ENCODE measurements at places on chromosomes 2 and 18.

DNA sequence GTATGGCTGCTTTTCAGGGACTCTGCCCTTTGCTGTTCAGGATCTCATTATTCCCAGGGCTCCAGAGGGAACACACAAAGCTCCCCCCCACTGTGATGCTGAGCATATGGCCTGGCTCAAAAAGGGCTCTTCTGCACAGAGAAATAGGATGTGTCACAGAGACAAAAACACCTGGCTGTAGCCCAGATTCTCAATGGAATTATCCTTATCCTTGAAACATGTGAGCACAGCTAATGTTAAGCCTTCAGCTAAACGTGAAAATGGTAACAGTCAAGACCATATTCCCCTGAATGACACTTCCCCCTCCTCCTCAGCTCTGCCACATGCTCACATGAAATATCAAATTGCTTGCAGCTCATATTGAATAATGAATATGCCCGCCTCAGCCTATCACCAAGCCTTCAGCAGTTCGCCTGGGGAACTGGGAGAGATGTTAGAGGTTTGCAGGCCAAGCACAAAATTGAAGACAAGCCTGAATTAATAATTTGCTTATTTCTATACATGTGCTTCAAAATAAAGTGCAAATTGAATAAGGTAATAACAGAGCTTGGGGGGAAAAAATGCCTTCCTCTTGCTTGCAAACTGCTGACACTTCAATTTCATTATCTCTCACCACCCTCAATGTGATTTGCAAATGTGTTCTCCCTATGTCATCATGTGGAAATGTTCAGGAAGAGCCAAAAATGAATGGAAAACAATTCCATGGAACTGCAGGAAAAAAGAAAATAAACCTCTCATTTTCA, 181.0 kb upstream of the HNRNPA3 start:
- DNase-seq, result no peak

DNA sequence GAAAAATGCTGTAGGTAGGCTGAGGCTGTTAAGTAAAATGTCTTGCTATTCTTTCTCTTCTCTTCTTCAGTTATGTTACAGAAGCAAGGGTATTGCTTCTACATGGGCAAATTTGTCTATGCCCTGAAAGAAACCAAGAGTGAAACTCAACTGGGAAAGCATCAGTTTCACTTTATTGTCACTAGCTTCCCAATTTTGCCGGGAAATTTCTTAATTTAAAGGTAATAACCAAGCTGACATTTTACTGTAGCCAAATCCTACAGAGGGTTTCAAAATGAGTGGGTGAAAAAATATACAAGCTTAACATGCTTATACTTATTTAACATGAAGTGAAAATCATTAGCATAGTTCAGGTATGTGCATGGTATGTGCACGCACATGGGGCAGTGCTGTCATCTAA, 3.2 kb downstream of the TANK start:
- DNase-seq, result no peak

DNA sequence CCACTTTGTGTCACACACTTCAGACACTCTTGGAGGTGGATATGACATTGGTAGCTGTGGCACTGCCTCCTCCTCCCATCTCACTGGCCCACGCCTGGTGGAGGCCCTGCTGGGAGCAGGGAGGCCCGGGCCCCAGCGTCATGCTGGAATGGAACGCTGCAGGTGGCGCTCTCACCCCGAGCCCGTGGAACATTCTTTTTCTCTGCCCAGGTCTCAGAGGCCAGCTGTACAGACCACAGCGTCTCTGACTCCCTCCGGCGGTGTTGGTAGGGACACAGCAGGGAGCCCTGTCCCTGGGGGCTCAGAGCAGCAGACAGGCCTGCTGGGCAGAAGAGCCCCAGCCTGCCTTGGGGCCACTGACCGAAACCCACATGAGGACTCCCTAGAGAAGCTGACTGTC, 218.1 kb downstream of the TWIST2 start:
- no peak for DNase-seq

DNA sequence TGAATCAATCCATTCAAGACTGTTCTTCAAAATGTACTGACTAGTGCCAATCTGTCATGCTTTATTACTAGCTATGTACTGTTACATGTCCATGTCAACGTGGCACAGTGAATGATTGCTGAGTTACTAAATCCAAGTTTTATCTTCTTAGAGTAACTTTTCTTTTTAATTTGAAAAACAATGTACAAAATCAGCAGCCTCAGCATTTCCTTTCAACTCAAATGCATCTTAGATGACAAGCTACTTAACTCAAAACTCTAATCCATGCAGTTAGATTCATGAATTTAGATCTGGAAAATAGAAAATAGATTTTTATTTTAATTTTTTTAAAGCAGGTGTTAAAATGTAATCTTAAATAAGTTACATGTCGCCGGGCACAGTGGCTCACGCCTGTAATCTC, 174.2 kb downstream of the CAPN13 start:
- DNase-seq, result no peak

DNA sequence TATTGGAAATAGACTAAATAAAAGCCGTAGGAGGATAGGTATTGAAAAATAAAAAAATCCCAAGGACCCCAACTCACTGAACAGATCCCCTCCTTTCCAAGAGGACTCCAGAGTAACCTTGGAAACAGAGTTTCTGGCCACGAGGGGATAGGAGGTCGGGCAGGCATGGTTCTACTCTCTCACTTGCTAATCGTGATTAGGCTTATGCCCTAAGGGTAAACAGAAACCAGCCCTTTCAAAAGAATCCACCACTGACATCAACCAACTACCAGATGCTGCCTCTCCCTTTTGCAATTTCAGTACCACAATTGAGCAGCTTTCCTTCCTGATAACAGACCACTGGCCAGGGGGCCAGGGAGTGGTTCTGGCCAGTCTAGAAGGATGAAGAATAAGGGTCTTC, 477.8 kb downstream of the EIPR1 start:
- no peak for DNase-seq

GRCh38 chr2:219225350-219225749, 4.1 kb downstream of the ATG9A start:
- DNase-seq, result no peak

All from nucleus accumbens (tissue), 56 donors.